HS-5 (cell line): ENCODE measurements at places on chromosomes 12 and 14.

DNA sequence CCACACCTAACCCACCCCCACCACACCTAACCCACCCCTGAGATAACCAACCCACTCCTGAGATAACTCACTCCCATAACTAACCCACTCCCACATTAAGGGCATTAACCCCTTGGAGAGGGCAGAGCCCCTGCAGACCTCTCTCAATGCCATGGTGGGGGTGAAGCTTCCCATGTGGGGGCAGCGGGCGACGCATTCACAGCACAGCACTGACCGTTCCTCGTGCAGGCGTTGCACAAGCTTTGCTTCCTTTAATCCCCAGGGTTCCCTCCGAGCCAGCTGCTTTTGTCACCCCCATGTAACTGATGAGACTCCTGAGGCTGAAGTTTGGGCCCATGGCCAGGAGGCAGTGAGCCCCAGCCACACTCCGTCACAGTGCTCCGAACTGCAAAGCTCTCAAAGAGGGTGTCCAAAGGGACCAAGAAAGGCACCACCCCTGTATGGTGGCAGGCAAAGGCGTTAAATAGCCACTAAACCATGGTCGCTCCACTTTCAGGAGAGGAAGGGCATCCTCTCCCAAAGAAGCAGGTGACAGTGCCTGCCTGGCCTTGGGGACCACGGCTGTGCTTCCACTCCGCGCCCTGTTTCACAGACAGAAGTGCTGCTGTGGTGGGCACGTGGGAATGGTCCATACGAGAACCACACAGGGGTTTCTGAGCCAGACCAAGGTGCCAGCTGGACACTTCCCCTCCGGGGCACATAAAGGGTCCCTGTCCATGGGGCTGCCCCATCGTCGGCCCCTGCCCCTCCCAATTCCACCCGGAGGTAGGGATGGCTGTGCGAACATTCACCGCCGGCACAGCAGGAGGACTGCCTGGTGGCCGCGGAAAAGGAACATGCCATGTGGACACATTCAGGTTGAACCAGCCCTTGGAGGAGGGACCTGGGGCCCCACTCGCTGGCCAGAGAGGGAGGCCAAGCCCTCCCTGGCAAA lies 28.3 kb downstream of the GALNT9 start:
- DNase-seq: no peak

- DNase-seq: no peak
Measured at GRCh38 chr14:102971314-102971713, 48.9 kb downstream of the AMN start.

DNA sequence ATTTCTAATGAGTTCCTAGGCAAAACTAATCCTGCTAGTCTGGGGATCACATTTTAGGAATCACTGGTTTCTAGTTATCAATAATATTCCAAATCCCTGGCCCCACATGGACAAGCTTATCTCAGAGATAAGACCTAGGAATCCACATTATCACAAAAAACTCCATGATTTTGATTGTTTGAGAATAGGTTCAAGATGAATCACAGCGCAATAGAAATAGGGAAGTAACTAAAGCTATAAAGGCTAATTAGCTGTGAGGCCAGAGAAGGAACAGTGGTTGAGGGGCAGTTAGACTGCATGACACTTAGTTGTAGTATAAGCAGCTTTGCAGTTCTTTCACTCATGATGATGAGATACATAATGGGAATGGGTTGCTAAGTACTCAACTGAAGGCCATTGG lies 13.1 kb upstream of the ATP5F1B start:
- no peak for DNase-seq

GRCh38 chr12:119446459-119446858 lies 111.9 kb downstream of the CCDC60 start:
- no peak for DNase-seq

GRCh38 chr12:122732611-122733010 lies 2.0 kb upstream of the HCAR1 start:
- DNase-seq: no peak

DNA sequence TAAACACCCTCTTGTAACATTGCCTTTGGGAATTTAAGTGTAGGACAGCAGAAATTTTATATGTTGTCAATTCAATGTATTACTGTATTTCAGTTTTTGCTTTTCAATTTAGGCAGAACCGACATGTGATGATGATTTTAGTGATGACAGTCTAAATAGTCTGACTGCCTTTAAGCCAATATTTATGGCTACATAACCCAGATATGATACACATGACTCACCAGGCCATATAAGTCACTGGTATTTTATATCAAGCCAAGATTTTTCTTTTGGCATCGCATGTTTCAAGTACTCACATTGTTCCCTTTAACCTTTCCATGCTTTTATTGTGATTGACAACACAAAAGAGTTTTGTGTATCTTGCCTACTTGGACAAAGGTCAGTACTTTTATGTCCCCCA lies 13.6 kb upstream of the PPM1A start:
- DNase-seq: no peak

- no peak for DNase-seq
Measured at GRCh38 chr12:15853877-15854276, 28.3 kb upstream of the STRAP start.

GRCh38 chr14:33738491-33738890 lies 212.4 kb downstream of the EGLN3 start:
- no peak for DNase-seq

DNA sequence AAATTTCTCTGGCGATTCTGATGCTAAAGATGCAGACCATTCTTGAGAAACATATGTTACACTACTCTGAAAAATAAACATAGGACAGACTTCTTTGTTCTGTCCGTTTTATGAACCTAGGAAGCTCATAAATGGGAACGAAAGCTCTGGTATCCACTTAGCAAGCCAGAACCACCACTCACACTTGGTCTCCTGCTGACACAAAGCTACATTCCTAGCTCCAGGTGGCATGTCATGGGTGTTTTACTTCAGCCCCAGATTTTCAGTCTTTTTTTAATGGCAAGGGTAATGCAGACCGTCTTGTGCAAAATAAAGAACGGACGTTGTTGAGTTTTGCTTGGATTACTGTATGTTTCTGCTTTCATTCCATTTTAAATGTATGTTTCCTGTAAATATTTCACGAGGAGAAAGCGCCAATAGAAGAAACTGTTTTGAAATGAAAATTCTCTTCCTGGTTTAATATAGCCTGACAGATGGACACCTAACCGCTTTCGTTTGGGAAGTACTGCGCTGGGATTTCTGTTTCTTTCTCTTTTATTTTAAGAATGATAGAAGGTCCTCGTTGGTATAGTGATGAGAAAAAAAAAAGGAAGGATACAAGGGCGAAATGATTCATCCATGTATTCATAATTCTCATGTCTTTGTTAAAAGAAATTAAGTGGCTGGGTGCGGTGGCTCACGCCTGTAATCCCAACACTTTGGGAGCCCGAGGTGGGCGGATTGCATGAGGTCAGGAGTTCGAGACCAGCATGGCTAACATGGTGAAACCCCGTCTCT lies 871 bp upstream of the COQ5 start:
- no peak for DNase-seq

DNA sequence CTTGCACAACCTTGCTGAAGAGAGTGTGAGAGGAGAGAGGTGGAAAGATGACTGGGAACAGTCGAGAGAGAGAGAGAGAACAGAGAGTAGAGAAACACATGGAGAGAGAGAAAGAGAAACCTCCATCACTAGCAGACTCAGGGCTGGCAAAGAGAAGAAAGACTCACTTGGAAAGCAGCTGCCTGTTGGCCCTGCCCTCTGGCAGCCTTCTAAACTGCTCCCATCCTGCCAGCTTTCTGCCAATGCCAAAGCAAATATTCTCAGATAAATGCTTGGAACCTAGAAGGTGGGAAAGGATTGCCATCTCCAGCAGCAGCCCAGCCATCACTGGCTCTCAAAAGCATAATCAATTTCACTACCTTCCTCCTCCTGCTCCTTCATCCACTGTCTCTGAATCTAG lies 107.9 kb upstream of the WSCD2 start:
- DNase-seq: no peak

DNA sequence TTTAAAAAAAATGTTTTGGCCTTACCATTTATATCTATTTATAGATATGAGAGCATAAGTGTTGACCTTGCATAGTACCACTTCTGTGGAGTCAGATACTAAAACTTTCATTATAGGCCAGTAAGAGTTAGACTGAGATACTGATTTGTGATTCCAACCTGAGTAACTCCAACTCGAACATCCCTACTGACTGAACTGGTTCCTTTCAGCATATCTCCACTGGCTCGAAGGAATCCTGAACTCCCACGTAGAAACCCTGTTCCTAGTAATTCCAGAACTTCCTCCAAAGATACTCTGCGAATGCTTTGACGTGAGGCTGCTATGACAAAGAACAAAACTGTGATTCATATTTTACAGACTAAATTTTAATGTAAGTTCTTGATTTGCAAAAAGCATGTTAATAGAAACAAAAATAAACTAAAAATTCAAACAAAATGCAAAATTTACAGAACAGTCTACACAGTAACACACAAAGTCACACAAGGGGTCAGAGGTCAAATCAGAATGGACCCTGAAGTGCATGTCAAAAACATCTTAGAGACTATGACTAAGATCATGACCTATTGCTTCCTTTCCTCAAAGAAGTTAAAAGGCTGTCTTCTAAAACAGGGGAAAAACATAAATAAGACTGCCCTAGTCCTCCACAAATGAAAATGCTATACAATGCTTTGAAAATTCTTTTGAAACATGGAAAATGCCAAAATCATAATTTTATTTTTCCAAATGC lies 31.5 kb downstream of the HEATR5A start:
- DNase-seq: no peak

DNA sequence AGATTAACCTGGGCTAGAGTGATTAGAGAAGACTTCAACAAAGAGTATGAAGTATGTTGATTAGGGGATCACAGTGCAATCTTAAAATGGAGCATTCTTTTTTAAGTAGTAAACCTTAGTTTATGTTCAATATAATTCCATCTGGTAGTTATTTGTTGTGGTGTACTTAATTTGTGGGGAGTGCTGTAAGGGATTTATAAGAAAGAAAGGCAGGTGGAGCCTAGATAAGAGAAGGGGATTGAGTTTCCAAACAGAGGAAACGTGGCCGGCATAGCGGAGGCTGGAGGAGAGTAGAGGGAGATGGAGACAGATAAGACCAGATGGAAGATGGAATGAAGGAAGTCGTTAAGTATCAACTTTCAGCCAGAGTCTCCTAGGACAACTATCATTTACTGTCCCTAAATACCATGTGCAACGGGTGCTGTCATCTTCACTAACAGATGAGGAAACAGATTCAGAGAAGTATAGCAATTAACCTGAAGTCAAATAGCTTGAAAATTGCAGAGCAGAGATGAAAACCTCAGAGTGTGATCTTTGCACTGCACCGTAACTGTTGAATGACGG lies 38.1 kb downstream of the GOLGA5 start:
- no peak for DNase-seq

- DNase-seq: peak; percentile 9
Measured at GRCh38 chr14:81396113-81396512, 4.0 kb downstream of the STON2 start.

DNA sequence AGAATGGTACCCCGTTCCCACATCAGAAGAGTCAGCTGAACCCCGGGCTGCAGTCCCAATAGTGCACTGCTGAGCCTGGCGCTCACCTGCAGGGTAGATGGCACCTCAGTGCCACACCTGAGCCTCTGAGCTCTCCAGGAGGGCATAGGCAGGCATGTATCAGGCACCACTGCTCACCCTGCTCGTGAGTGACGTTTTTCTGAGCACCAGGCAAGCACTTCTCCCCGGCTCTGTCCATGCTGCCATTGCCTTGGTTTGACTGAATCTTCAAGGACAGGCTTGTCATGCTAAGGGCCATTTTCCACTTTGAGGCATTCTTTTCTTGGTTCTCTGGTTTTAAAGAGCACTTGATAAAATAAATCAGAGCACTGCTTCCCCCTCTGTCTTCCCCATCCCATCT lies 161.6 kb upstream of the PRMT8 start:
- DNase-seq: no peak

GRCh38 chr12:47156167-47156736 lies 76.5 kb upstream of the AMIGO2 start:
- no peak for DNase-seq
